CD4-positive, alpha-beta T cell treated with Interferon alpha-2 for 1 hour (primary cell): ENCODE measurements at places on chromosomes 6 and 20.
A peak's percentile ranks its signal among the peaks of the same experiment; 100 is the strongest.

- no peak for DNase-seq
These were observed 39.1 kb downstream of the NRN1 start for GRCh38 chr6:5967594-5967993.

GRCh38 chr20:43804781-43805180 is 78.0 kb upstream of the GTSF1L start:
- no peak for DNase-seq

- no peak for DNase-seq
These were observed 40.6 kb upstream of the PTPRK start for GRCh38 chr6:128560966-128561365.

DNA sequence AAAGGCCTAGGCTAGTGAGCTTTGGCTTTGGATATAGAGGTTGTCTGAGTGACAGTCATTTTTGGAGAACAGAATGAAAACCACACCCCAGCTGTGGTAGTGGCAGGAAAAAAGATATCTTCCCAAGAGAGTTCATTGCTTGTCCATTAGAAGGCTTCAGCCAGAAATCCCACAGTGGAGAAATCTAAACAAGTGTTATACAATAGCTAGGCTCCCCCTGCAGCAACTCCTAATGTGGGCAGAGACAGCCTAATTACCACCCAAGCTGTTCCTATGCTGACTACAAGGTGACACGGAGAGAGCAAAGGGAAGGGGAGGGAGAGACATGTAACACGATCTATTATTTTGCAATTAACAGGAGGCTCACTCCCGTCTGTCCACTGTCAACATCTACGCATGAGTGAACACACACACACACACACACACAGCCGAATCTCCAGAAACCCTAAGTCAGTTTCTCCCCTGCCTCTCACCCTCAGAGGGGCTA is 147.5 kb upstream of the TCF21 start:
- DNase-seq: no peak

GRCh38 chr6:140321891-140322290 is 947.4 kb upstream of the CITED2 start:
- no peak for DNase-seq

DNA sequence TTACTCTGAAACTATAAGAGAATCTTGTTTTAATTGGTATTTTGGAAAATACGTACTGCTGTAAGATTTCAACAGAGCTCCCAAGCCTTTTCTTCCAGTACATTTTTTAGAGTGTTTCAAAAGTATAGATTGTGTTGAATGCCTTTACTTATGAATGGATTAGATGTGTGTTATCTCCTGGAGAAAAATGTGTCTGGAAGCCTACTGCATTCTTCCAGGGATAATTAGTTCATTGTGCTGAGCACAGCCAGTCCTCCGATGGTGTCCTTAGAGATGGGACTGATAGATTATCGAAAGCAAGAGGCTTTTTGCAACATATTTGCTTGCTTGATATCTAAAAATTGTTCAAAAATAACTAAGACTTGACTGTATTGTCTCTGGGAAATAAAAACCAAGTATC is 114.2 kb downstream of the PLEKHG1 start:
- DNase-seq: no peak

DNA sequence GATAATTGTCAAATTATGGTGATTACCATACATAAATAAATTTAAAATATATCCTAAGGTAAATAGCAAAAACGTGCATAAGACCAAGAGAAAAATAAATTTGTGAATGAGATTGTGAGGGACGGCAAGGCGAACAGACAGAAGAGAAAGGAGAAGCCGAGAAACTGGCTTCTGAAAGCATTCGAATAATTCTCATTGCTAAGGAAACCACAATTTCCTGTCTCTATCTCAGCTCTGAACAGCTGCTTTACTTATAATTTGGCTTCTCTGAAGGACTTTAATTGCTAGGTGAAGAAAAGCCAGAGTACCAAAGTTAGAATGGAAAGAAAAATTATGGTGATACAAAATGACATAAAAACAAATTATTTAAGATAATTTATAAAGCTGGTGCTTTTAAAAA is 79.0 kb upstream of the RGS17 start:
- DNase-seq: peak; percentile 6

GRCh38 chr6:56516003-56516402 is 126.7 kb downstream of the DST start:
- no peak for DNase-seq

GRCh38 chr6:92810913-92811312 is 608.4 kb downstream of the EPHA7 start:
- no peak for DNase-seq

DNA sequence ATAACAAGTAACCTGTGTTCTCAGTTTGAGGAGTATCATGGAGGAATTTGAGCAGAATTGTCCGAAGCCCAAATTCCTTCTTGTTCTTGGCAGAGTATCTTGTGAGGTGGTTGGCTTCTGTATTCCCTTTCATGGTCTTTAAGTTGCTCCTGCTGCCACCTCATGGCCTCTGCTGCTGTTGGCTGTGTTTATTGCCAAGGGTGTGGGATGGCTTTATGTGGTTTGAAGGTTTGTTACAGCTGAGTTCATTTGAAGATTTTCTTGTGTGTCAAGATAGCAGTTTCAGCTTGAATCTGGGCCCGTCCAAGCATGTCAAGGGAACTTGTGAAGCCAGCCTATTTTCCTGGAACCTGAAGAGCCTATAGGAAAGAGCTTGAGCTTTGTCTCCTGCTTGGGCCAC is 20.2 kb upstream of the TTK start:
- peak; percentile 42 for DNase-seq

DNA sequence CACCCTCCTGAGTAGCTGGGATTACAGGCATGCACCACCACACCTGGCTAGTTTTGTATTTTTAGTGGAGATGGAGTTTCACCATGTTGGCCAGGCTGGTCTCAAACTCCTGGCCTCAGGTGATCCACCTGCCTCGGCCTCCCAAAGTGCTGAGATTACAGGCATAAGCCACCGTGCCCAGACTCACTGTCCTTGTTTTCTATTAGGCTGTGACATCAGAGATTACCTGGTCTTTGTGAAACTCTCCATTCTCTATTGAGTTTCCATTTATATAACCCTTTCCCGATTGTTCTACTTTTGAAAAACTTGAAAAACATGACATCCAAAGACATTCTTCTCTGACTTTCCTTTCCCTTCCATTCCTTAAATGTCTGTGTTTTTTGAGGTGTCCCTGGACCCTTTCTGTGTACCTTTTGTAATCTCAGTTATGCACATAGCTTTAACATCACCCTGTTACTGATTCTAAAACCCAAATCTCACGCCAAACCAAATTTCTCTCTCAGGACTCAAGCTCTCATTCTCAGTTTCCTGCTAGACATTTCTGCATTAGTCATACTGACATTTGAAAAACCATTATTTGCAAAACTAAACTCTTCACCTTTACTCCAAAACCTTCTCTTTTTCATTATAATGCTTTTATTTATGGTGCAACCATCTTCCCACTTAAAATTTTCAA is 137.0 kb downstream of the KHDC1L start:
- no peak for DNase-seq

DNA sequence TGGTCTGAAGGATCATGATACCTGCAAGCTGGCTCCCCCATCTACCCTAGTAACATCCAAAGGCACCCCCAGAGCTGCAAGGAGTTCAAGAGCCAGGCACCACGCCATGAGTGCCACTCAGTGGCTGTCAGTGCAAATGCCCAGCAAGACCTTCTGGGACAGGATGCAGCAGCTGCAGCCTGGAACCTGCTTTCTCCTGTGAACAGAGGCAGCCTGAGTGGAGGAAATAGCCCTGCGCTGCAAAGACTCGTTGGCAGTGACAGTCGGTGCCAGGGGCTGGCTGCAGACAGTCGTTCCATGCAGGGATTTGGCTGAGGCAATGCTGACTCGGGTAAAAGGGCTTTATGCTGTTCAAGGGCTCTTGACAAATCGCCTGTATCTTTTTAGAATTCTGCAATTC is 15.7 kb upstream of the SSTR4 start:
- no peak for DNase-seq

DNA sequence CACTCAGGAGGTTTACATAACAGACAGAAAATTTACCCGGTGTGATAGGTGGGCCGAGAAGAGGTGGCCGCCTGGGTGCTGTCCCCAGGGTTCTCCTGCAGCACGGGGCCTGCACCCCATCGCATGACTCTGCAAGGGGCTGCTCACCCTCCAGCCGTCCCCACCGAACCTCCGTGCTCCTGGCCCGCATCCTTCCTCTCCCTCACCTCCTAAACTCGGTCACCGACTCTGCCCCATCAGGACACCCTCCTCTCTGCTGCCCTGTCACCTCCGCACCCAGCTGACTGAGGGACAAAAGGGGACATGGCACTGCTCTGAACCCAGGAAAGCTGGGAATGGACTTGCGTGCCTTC is 147.6 kb downstream of the SYNDIG1 start:
- no peak for DNase-seq

DNA sequence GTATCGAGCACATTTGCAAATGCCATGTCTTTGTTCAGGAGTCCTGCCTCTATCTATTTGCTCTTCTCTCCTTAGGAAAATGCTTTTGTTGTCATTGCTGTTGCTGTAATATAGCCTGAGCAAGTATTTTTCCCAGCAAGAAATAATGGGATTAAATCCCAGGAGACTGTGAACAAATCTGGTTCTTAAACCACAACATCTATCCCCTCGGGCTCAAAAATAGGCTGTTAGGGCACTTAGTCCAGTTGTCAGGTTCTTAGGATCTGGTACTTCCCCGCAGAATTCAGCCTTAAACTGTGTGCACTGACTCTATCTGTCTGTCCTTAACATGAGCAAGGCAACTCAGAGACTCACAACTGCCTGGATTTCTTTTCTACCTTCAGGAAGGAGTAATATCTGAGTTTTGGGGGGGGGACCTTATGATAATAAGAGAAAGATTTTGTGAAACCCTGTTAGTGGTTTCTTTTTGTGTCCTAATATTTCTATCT is 437.5 kb downstream of the HTR1B start:
- DNase-seq: no peak

DNA sequence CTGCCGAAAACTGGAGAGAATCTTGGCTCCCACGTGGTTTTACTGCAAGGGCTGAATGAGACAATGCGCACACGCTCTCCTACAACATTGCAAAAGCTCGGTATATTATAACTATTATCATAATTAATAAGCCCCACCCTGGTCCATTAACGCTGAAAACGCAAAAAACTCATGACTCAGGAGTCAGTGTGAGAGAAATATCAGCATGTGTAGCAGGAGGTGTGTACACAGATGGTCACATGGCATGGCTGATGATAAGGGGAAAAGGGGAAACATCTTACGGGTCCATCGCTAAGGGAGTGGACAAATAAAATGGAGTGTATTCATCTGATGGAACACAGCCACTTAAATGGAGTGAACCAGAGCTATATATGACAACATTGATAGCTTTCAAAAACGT is 29.2 kb downstream of the CDH22 start:
- no peak for DNase-seq

GRCh38 chr6:155528335-155528734 is 72.7 kb upstream of the NOX3 start:
- no peak for DNase-seq

DNA sequence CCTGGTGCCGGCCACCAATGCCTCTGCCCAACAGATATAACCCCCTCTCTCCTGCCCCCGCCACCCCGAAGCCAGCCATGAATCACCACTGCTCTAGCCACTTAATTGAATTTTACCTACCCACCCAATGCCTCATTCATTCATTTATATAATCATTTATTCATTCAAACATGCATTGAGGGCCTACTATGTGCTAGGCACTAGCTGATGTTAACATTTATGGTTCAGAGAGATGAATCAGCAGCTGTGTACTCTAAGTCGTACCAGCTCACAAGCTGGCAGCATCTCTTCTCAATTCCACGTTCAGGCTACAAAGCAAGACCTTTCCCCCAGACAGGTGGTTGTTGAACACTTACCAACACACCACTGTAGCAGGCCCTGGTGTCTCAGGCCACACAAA is 12.9 kb upstream of the MDGA1 start:
- DNase-seq: no peak

- no peak for DNase-seq
These were observed 41.7 kb downstream of the BCKDHB start for GRCh38 chr6:80148220-80148619.

DNA sequence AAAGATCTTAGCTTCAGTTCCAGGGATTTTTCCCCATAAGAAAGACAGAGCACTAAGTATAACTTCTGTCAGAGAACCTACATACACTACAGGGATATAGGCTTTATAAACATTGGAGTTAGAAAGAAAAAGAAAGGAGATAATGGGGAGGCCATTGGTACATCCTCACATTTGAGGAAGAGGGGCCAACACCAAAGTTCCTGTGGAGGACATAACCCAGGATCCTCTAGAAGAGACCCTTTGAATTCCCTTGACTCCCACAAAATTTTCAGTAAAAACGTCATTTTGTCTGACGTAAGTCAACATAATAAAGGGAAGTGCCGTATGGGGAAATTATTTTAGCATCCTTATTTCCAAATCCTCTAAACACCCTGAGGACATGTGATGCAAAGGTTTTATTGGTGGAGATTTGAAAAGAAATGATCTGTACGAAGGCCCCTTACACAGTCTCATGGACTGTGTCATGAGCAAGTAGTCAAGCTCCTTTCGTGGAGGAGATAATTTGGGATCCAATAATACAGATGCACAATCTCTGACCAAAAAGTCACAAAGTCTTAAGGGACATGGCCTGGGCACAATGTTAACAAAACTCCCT is 33.2 kb downstream of the HLA-DRA start:
- DNase-seq: peak; percentile 9

- no peak for DNase-seq
These were observed 63.8 kb upstream of the EEF1E1 start for GRCh38 chr6:8166156-8166555.

- no peak for DNase-seq
These were observed 424.6 kb upstream of the PTCHD4 start for GRCh38 chr6:48535582-48536009.

- no peak for DNase-seq
These were observed 64.1 kb downstream of the FAM50B start for GRCh38 chr6:3913077-3913957.

DNA sequence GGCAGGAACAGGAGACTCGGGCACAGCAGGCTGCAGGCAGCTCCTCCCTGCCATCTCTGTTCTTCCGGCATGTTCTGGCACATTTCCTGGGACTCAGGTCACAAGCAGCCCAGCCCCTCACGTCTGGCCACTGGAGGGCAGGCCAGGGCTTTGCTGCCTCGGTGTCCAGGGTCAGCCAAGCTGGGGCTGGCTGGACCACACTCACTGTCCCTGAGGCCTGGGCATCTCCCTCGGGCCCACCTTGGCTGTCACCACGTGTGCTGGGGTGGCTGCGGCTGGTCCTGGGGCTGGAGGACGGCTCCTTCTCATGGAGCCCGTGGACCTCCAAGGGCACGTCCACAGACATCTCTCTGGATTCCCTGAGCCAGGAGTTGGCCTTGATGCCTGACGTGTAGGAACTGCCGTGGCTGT is 18.5 kb downstream of the FRMD1 start:
- DNase-seq: no peak
